ENCODE measurements at places on chromosomes 6 and 20. TPM values are rescaled to one million over a fixed set of nuclear protein-coding genes. Genes with fewer than 3 reads are reported as not detected.

DNA sequence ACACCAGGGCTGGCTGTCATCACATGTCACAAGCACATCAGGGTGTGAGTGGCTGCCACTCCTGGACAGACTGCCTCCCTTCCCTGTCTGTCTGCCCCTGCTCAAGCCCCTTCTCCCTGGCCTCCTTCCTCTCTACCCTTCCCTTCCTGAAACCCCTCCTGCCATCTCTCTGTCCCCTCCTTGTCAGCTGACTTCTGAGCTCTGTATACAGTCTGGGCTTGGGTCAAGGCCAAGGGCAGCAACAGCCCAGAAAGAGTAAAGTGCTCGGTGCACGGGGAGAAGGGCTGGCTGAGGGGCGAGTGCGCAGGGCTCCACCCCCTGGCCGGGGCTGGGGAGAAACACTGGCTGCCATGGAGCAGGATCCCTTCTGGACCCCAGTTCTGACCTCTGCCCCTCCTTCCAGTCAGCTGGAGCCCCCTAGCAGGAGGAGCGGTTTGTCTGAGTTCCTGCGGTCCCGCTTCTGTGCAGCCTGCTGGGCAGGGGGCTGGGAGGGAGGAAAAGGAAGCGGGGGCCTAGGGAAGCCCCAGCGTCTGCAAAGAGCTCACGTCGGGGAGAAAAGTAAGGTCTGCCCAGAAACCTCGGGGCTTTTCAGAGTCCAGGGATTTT is 2.0 kb downstream of the LKAAEAR1 start:
- H3K4me1 ChIP-seq: peaks cover 23% of the 10 kb centered on the region
- peak overlapping the region; percentile 35 for H3K27ac ChIP-seq
- no peaks in the 10 kb centered on the region for H3K27me3 ChIP-seq
- peaks cover 5% of the 10 kb centered on the region for H3K36me3 ChIP-seq
- no peak for DNase-seq

GRCh38 chr6:155188707-155189496 is 74.9 kb upstream of the CLDN20 start:
- H3K4me1 ChIP-seq: no peaks in the 10 kb centered on the region
- DNase-seq: no peak
- no peak overlapping the region for H3K4me3 ChIP-seq
- H3K27me3 ChIP-seq: no peaks in the 10 kb centered on the region

Gene HSPA1L
- 3.3 TPM for total RNA-seq

- no peaks in the 10 kb centered on the region for H3K27me3 ChIP-seq
- DNase-seq: no peak
- no peak overlapping the region for H3K27ac ChIP-seq
- H3K4me3 ChIP-seq: no peak overlapping the region
- no peaks in the 10 kb centered on the region for H3K4me1 ChIP-seq
- no peaks in the 10 kb centered on the region for H3K36me3 ChIP-seq
Measured at GRCh38 chr6:1081551-1082284, 230.2 kb upstream of the FOXQ1 start.

DNA sequence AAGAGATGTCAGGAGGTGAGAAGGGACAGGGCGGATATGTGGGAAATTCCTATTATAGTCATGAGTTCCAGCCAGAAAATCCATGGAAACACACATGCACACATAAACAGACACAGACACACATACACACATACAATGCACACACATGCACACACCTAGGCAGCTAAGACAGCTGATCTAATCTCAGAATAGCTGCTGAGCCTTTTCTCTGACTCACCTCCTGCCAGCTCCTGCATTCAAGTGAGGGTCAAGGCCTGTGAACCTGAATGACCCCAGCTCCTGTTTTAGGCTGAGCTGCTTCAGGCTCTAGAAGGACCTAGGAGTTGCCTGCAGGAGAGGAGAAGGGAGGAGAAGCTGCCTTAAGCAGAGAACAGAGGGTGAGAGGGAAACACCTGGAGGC is 21.6 kb upstream of the RAET1L start:
- no peak overlapping the region for H3K27ac ChIP-seq
- H3K36me3 ChIP-seq: no peaks in the 10 kb centered on the region
- no peaks in the 10 kb centered on the region for H3K4me1 ChIP-seq
- H3K27me3 ChIP-seq: peaks cover 3% of the 10 kb centered on the region
- H3K4me3 ChIP-seq: no peak overlapping the region
- DNase-seq: no peak

Gene TSPYL4
- total RNA-seq: 58.2 TPM

DNA sequence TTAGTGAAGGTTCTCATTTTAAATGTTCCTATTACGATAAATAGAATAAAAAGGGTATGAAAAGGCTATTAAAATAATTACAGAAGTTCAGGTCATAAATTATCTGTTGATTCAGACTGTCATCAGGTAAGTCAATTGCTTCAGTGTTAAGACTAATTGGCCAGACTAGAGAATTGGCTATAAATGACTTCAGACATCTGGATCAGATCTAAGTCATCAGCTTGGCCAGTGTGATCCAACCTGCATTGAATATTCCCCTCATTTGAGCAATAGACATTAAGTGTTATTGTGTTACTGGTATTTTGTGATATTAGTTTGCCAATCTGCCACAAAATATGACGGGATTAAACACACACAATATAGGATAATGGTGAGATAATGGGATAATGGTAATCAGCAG is 377.6 kb upstream of the CITED2 start:
- no peak for DNase-seq
- H3K4me3 ChIP-seq: no peak overlapping the region
- no peaks in the 10 kb centered on the region for H3K36me3 ChIP-seq
- no peaks in the 10 kb centered on the region for H3K27me3 ChIP-seq
- H3K27ac ChIP-seq: no peak overlapping the region

GRCh38 chr6:89433252-89434149 is 549 bp downstream of the ANKRD6 start:
- H3K36me3 ChIP-seq: no peaks in the 10 kb centered on the region
- H3K4me1 ChIP-seq: peaks cover 13% of the 10 kb centered on the region
- peak overlapping the region; percentile 63 for H3K4me3 ChIP-seq
- no peaks in the 10 kb centered on the region for H3K27me3 ChIP-seq

DNA sequence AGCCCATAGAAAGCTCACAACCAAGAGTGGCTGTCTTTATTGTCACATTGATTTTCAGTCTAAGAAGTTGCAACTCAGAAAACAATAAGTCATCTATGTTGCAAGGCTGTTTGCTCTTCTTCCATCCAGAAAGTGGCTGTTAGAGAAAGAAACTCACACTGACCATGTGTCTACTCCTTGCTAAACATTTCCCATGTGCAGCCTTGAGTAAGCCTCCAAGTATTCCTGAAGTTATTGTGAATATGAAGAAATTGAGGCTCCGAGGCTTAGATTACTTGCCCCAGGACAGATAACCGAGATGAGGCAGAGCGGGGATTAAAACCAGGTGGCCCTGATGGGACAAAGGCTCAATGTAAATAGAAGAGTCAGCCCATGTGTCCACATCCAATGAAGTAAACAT is 105.0 kb downstream of the SPTLC3 start:
- H3K27ac ChIP-seq: no peak overlapping the region
- no peak overlapping the region for H3K4me3 ChIP-seq
- H3K36me3 ChIP-seq: no peaks in the 10 kb centered on the region
- H3K4me1 ChIP-seq: no peaks in the 10 kb centered on the region
- DNase-seq: no peak

- H3K4me1 ChIP-seq: no peaks in the 10 kb centered on the region
- no peak overlapping the region for H3K4me3 ChIP-seq
- no peaks in the 10 kb centered on the region for H3K36me3 ChIP-seq
- no peak for DNase-seq
- H3K27me3 ChIP-seq: no peaks in the 10 kb centered on the region
Measured at GRCh38 chr20:8372824-8373380, 240.8 kb downstream of the PLCB1 start.

GRCh38 chr6:161924516-161925116 is 650.8 kb upstream of the AGPAT4 start:
- no peaks in the 10 kb centered on the region for H3K4me1 ChIP-seq
- DNase-seq: no peak
- H3K27me3 ChIP-seq: no peaks in the 10 kb centered on the region

DNA sequence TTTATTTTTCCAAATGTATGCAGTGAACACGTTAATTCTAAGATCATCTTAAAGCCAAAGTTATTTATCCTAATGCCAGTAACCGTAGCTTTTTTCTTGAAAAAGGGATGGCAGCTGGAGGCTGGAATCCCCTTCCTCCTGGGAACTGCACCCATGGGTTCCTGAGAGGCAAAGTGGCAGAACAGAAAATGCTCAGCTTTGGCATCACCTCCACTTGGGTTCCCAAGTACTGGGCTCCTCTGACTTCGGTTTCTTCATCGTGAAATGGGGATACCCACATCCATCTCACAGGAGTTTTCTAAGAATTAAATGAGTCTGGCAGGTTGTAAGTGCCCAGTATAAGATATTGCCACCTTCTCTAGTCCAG is 6.2 kb upstream of the DDX43 start:
- H3K4me1 ChIP-seq: no peaks in the 10 kb centered on the region
- no peaks in the 10 kb centered on the region for H3K36me3 ChIP-seq
- H3K27me3 ChIP-seq: no peaks in the 10 kb centered on the region
- no peak for DNase-seq
- H3K4me3 ChIP-seq: peak overlapping the region; percentile 73

Gene MYB
- 18.4 TPM for total RNA-seq

DNA sequence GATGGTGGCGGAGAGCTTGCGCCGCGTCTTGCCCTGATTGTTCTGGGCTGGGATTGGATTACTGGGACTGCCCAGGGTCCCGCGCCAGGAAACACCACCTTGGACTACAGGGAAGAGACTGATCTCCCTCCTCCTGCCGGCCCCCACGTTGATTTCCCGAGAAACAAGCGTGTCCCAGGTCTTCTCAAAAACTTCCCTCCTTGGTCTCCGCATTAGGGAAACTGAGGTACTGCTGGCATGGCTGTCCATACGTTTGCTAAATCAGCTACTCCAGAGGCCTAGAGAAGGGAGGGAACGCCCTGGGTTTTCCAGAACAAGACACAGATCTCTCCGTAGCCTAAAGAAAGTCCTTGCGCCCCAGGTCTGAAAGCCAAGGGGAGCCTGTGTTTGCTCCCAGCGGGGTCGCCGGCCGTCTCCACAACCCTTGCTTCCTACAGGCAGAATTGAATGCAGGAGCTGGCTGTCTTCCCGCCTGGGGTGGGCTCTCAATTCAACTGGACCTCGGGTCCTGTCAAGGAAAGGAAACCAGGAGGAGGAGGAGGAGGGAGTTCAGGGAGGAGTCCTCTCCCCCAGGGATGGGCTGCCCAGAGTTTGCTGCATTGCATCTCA is 29.2 kb downstream of the TFAP2A start:
- no peak overlapping the region for H3K27ac ChIP-seq
- no peak overlapping the region for H3K4me3 ChIP-seq
- DNase-seq: no peak

- H3K27me3 ChIP-seq: no peaks in the 10 kb centered on the region
- peaks cover 36% of the 10 kb centered on the region for H3K36me3 ChIP-seq
- H3K27ac ChIP-seq: peak overlapping the region; percentile 94
- peak overlapping the region; percentile 64 for H3K4me3 ChIP-seq
- H3K4me1 ChIP-seq: peaks cover 25% of the 10 kb centered on the region
Measured at GRCh38 chr6:37433657-37434271, 743 bp downstream of the CMTR1 start.

DNA sequence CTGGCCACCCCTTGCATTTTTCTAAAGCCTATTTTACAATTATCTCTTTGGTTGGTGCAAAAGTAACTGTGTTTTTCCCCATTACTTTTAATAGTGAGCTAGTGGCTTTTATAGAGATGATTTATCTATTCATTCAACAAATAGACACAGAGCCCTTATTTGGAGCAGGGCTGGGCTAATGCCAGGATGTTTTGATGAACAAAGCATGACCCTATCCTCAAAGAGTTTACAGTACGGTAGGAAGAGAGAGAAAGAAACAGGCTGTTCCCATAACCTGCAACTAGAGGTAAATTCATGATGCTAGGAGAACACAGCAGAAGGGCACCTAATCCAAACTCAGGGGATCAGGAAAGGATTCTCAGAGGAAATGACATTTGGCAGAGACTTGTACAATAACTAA is 37.3 kb upstream of the UST start:
- no peaks in the 10 kb centered on the region for H3K36me3 ChIP-seq
- no peak for DNase-seq
- H3K27ac ChIP-seq: no peak overlapping the region

Gene TUBB2B
- total RNA-seq: not detected

- no peaks in the 10 kb centered on the region for H3K36me3 ChIP-seq
- no peaks in the 10 kb centered on the region for H3K27me3 ChIP-seq
- H3K27ac ChIP-seq: no peak overlapping the region
Measured at GRCh38 chr6:25186919-25187318, 92.3 kb upstream of the CARMIL1 start.

Gene RAET1L
- total RNA-seq: not detected

- no peaks in the 10 kb centered on the region for H3K27me3 ChIP-seq
- H3K4me3 ChIP-seq: no peak overlapping the region
- H3K27ac ChIP-seq: no peak overlapping the region
- H3K36me3 ChIP-seq: no peaks in the 10 kb centered on the region
Measured at GRCh38 chr6:37801605-37801940, 18.0 kb upstream of the ZFAND3 start.

Gene EPPIN
- not detected for total RNA-seq

Gene RIPOR3
- total RNA-seq: not detected

GRCh38 chr20:32518593-32519380 is 66.3 kb downstream of the NOL4L start:
- H3K4me3 ChIP-seq: no peak overlapping the region
- H3K27ac ChIP-seq: no peak overlapping the region
- peaks cover 24% of the 10 kb centered on the region for H3K4me1 ChIP-seq
- DNase-seq: no peak
- H3K36me3 ChIP-seq: no peaks in the 10 kb centered on the region

Gene GTSF1L
- not detected for total RNA-seq

GRCh38 chr20:5056801-5057599 is 55.7 kb upstream of the SLC23A2 start:
- no peaks in the 10 kb centered on the region for H3K36me3 ChIP-seq

DNA sequence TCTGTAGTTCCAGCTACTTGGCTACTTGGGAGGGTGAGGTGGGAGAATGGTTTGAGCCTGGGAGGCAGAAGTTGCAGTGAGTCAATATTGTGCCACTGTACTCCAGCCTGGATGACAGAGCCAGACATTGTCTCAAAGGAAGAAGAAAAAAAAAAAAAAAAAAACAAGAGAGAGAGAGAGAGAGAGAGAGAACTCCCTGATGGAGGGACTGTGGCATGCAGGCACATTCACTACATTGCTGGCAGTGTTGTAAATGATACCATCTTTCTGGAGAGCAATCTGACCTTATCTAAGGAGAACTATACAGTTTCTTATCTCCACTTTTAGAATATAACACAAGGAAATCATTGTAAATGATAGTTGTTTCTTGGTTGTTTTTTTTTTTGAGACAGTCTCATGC is 85.1 kb downstream of the MDN1 start:
- H3K4me1 ChIP-seq: no peaks in the 10 kb centered on the region
- no peak for DNase-seq
- H3K4me3 ChIP-seq: no peak overlapping the region
- H3K36me3 ChIP-seq: peaks cover 15% of the 10 kb centered on the region
- H3K27me3 ChIP-seq: no peaks in the 10 kb centered on the region

Gene FLRT3
- not detected for total RNA-seq

- no peak overlapping the region for H3K27ac ChIP-seq
- H3K4me1 ChIP-seq: no peaks in the 10 kb centered on the region
- H3K36me3 ChIP-seq: no peaks in the 10 kb centered on the region
- no peak overlapping the region for H3K4me3 ChIP-seq
- H3K27me3 ChIP-seq: no peaks in the 10 kb centered on the region
- no peak for DNase-seq
Measured at GRCh38 chr20:49877386-49877921, 37.9 kb downstream of the SPATA2 start.
